Naive thymus-derived CD4-positive, alpha-beta T cell (primary cell): ENCODE measurements at places on chromosomes 1 and 21.

DNA sequence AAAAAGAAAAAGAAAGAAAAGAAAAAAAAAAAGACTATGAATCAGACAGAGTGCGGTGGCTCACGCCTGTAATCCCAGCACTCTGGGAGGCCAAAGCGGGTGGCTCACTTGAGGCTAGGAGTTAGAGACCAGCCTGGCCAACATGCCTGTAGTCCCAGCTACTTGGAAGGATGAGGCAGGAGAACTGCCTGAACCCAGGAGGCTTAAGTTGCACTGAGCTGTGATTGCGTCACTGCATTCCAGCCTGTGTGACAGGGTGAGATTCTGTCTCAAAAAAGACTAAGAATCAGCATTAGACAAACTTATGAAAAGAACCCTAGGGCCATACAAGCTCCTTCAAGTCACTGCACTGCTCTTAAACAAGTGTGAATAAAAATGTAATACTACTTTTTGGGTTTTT lies 16.9 kb downstream of the PSMB4 start:
- no peak for DNase-seq

GRCh38 chr21:41824466-41825207 lies 54.5 kb downstream of the PRDM15 start:
- no peak for DNase-seq

DNA sequence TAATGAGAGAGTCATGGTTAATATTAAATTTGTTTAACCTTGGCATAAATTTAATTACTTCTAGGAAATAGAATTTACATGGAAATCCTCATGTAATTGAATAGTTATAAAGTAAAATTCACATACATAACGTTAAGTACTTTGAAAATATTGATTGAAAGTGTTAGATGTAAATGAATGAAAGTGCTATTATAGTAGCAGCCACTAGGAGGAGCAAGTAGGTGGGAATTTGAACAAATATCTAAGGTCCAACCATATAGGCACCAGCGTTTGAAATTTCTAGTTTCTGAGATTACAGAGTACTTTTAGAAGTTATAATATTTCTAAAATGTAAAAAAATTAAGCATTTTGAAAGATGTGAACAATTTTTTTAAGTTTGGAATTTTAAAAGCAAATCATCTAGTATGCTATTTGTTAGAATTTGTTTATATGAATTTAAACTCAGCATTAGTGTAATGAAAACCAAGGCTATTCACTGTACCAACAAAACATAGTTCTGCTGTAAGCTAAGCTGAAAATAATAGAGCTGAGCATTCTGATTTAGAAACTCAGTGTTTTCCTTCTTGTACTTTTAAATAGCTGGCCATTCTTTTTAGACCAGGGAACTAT lies 3.3 kb downstream of the B3GALT2 start:
- DNase-seq: no peak

GRCh38 chr1:223713546-223714420 lies 1.4 kb downstream of the CAPN2 start:
- peak; percentile 11 for DNase-seq

GRCh38 chr1:228434689-228435088 lies 18.0 kb upstream of the TRIM17 start:
- no peak for DNase-seq

- no peak for DNase-seq
Observed at GRCh38 chr1:170596701-170597100, 64.7 kb downstream of the GORAB start.

GRCh38 chr1:89887270-89887669 lies 66.4 kb downstream of the LRRC8D start:
- DNase-seq: no peak

- DNase-seq: no peak
Observed at GRCh38 chr1:32791881-32792280, 25.3 kb downstream of the YARS1 start.

- DNase-seq: no peak
Observed at GRCh38 chr1:54273795-54274163, 73.8 kb downstream of the MRPL37 start.

- DNase-seq: peak; percentile 54
Observed at GRCh38 chr21:36927719-36928117, 38.8 kb downstream of the HLCS start.

- no peak for DNase-seq
Observed at GRCh38 chr1:242634732-242635131, 110.2 kb upstream of the PLD5 start.

DNA sequence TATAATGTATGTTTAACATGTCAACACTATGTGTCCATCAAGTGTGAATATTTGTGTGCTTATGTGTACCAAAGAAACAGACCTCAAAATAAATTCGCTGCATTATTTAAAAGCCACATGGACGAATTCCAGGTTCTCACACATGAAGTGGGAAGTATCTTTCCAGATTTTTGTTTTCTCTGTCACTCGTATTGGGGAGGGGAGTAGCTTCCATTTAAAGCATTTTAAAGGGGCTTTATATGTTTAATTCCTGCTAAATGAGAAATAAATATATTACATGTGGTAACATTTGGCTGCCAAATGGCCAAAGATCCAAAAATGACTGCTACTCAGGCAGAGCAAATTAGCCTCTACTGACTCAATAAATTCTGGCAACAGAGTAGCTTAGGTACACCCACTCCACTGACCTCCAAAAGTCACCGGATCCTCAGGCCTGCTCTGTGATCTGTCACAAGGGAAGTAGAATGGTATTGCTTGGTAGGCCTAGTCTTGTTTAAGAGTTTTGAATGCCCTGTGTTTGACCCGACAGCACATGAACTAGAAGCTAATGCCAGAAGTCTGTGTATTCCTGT lies 178.1 kb downstream of the ZP4 start:
- no peak for DNase-seq

DNA sequence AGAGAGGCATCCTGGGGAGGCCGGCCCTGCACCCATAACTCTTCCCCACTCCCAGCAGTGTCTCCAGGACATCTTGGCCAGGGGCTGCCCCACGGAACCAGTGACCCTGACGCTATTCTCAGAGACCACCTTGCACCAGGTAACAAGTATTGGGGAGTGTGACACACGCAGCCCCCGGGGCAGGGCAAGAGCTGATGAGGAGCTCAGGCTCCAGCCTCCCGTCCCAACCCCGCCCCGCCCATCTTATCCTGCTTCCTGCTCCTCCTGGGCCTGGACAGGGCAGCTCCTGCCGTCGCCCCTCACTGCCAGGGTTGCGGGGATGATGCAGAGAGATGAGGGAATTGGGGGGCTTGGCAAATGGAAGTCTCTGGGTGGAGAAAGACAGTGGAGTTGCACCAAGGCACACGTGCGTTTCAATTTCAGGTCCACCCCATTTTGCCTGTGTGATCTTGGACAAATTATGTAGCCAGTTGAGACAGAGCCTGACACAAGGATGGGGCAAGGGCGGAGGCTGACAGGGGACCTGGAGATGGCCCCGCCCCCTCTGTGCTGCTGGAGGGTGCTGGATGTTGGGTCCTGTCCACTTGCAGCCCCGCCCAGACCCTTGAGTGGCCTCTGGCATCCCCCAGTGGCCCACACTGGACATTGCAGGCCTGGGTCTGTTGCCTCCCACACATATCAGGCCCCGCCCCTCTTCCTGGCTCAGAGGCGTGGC lies 10.7 kb downstream of the CLCNKA start:
- DNase-seq: peak; percentile 22

DNA sequence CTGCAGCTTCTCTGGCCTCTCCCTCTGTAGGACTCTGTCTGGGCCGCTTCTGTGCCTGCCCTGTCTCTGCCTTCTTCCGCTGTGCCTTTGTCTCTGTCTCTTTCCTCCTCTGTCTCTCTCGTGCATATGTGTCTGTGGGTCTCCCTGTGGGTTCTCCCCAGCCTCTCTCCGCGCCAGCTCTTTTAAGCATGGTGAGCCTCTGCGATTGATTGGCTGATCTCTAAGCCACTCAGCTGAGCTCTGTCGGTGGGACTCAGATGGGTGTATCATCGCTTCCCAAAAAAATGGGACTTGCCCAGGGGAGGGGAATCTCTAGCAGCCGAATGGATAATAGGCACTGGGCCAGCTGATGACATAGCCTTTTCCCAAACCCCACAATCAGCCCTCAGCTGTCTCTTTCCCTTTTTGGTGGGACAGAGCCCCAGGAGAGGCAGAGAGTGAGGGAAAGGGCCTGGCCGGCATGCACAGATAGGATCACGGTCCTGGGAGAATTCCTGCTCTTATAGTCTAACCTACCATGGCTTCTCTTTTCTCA lies at the start of gene ADAMTS4:
ADAMTS4 (minus strand) TSS at position 158 of the 535 bp plus-strand sequence. CDS start 427 bp downstream, outside the sequence.
- DNase-seq: no peak

- DNase-seq: no peak
Observed at GRCh38 chr1:227315629-227316346, 2.5 kb downstream of the CDC42BPA start.

- DNase-seq: no peak
Observed at GRCh38 chr1:248926401-248927182, 20.6 kb downstream of the PGBD2 start.

GRCh38 chr1:37752213-37752582 lies 12.7 kb downstream of the EPHA10 start:
- DNase-seq: no peak

DNA sequence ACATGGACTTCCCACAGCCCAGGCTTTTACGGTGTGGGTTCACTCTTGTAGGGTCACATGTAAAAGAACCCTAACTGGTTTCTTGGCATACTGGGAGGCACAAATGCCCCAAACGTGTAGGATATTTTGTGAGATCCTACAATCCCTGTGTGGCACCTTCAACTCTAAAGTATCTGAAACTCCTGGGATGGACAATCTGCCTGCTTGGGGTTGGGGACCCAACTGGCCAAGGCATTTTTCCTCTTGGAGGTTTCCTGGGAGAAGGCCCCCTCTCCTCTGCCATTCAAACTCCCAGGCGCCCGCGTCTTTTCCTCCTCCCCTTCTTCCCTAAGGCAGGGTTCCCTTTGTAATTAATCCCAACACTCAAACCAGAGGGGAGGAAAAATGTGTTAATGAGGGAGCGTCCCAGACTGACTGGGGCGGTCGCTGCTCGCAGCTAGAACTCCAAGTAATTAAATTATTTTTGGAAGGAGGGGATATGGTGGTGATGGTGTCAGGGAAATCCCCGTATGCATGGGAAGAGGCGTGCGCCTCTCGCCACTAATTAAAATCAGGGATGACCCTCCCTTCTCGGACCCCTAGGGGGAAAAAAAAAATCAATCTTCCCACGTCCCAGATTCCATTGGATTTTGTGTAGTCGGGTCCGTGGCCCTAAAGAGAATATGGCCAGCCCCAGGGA lies 681 bp upstream of the VANGL2 start:
- no peak for DNase-seq

- no peak for DNase-seq
Observed at GRCh38 chr21:34882719-34883131, 166.4 kb downstream of the RUNX1 start.

DNA sequence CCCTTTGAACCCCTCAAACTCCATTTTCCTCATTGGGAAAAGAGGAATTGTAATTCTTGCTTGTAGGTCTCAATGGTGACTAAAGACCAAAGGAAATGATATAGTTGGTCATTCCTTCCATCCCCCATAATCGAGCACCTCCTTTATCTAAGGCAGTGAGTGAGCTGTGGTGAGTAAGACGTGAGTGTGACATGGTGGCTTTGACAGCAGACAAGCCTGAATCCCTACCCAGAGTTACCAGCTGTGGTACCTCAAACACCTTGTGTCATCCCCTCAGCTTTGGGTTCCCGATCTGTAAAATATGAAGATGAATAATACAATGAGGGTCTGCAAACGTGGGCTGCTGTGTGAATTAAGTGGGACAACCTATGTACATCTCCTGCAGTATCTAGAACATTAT lies 8.4 kb downstream of the TRAF5 start:
- no peak for DNase-seq

DNA sequence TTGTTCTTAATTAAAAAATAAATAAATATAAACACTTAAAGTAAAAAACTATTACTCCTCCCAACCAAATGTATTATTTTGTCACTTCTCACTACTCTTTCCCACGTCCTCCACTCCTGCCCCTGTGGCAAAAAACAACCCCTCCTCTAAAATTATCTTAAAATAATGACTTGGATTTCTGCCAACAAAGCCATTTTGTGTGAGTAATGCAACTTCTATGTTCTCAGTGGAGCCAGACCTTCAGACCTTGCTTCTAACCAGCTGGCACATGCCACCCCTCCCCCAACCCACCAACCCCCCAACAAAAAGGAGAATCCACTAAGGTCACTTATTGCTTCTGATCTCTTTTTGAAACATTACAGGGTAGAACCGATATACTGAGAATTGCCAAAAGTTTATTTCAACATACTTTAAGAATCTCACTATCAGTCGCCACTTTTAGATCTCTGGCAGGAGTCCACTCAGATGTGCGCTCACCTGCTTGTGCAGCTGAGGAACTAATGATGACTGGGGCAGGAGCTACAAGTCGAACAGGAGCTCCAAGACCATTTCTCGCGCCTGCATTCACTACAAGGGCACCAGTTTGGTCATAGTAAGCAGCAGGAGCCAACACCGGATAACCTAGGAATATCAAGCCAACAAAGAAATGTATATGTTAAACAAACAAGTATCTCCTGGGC lies 58.3 kb upstream of the SDC3 start:
- no peak for DNase-seq

DNA sequence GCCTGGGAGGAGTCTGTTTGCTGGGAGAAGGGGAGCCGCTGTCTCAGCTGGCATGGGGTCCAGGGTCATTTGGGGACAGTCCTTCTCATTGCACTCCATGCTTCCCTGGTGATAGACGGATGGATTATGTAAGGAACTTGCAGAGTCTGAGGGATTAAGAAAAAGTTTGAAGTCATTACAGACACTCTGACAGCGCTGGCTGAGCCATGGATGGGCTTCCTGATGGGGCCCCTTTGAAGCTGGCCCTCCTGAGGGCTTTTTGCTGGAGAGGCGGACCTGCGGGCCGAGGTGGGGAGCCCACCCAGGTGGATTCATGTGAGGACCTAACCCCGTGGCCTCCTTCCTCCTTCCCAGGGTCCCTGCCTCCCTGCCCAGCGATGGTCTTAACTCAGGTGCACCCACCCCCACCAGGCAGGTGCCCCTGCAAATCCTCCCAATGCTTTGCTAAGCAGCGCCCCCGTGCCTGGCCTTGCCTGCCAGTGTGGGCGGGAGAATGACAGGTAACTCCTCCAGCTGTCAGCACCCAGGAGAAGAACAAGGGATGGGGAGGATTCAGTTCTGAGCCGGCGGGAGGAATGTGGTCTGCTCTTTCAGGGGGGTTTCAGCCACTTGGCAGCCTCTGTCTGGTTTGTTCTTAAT lies 24.2 kb upstream of the C1orf174 start:
- DNase-seq: no peak

DNA sequence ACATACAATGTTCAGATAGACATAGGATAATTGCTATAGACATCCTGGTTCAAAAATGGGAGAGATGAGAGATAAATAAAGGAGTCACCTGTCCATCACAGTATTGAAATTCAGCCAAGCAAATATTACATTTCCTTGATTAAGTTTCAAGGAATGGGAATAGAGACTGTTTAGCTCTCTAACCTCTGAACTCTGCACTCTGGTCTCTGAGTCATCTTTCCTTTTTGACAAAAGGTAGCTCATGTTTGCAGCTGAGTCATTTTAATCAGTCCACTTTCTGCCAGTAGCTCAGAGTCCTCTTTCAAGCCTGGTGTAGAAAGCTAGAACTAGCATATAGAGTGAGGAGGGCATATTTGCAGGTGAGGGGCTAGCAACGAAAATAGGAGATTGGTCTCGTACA lies 51.4 kb upstream of the GJA8 start:
- DNase-seq: no peak

- DNase-seq: no peak
Observed at GRCh38 chr1:73273886-73274285, 924.1 kb downstream of the LRRIQ3 start.

- no peak for DNase-seq
Observed at GRCh38 chr1:239269706-239270105, 116.7 kb upstream of the CHRM3 start.

GRCh38 chr1:219189021-219189824 lies 15.5 kb downstream of the LYPLAL1 start:
- DNase-seq: no peak
